GM06990 (cell line): ENCODE measurements at places on chromosomes 11 and 22.

DNA sequence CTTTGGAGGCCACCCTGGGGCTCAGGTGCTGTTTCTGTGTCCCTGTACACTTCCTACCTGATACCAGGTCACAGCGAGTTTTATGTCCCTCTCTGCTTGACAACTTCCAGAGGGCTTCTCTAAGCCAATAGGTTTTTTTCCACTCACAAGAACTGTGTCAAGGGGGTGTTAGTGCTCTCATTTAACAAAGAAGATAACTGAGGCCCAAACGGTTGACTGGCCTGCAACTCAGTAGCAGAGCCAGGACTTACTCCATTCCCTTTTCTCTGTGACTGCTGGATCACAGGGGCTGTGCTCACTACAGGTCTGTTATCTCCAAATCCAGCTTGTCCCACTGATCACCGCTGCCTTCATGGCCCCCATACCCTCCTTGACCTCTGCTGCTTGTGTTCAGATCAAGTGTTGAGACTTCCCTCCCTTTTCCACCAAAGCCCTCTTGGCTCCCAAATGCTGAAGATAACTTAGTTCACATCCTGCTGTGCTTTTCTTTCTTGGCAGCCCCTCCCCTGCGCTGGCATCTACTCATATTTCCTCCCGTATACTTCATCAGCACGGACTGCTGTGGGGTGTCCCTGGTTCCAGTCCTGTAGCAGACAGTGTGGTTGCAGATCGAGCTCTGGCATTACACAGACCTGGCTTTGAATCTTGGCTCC, 41.3 kb downstream of the POU2F3 start:
- no peak for DNase-seq

- DNase-seq: no peak
Measured at GRCh38 chr11:66979336-66979980, 4.4 kb downstream of the C11orf86 start.

DNA sequence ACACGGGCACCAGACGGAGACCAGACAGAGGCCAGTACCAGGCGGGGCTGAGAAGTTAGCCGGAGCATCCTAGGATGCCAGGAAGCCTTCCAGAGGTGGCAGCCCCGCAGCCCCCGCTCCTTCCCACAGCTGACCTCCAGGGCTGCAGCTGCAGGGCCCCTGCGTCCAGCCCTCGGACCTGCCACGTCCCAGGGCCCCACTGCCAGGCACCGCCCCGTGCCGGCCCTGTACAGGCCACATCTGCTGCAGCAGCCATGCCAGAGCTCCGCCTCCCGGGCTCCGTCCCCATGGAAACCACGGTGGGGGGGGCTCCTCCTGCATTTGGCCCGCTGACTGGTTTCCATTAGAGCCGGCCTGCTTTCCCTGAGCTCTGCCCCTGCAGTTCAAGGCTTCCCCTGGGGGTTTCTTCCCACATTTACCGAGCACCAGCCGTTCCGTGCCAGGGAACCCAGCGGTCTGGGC, 62.5 kb upstream of the PPARA start:
- no peak for DNase-seq

DNA sequence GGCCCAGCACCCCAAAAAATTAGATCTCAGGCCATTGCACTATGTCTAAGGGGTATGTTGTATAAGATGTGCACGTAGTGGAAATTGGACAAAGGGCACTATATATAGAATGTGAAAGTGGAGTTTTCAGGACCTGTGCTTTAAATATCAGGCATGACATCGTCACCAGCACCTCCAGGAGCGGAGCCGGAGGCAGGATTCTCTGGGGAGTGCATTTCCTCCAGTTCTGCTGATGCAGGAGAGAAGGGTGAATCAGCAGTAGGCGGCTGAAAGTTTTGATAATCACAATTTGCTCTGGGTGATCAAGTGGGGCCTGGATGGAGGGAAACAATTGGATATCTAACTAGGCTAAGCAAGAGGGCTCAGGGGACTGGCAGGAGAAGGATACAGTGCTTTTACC, 69.1 kb upstream of the NTM start:
- no peak for DNase-seq

- no peak for DNase-seq
Measured at GRCh38 chr11:44581246-44581645, 15.8 kb downstream of the CD82 start.

- DNase-seq: no peak
Measured at GRCh38 chr11:75365711-75366181, 14.3 kb upstream of the ARRB1 start.

DNA sequence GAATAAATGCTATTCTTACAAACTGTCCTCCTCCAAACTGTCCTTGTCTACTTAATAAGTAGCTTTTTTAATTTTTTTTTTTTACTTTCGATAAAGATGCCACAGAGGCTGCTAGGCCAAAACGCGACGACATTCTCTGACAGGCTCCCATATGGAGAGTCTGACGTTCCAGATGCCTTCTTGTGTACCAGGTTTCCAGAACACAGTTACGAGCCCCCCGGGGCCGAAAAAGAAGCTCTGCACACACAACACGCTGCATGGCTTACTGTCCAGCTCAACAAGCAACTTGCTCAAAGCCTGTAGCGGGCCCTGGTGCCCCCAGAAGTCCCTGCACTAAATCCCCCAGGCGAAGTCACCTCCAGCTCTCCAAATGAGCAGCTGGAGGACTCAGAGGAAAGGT, 39.3 kb downstream of the LARGE1 start:
- no peak for DNase-seq

DNA sequence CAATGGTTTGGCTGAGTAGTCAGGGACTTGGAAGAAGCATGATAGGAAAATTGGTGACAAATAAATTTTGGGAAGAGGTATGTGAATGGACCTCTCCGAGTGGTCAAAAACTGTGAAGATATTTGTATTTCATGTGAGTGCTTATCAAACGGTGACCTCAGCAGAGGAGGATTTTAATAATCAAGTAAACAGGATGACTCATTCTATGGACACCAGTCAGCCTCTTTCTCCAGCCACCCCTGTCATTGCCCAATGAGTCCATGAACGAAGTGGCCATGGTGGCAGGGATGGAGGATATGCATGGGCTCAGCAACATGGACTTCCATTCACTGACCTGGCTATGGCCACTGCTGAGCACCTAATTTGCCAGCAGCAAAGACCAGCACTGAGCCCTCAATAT, 21.2 kb downstream of the MS4A4E start:
- no peak for DNase-seq

- DNase-seq: no peak
Measured at GRCh38 chr11:12496181-12497025, 119.0 kb downstream of the PARVA start.

DNA sequence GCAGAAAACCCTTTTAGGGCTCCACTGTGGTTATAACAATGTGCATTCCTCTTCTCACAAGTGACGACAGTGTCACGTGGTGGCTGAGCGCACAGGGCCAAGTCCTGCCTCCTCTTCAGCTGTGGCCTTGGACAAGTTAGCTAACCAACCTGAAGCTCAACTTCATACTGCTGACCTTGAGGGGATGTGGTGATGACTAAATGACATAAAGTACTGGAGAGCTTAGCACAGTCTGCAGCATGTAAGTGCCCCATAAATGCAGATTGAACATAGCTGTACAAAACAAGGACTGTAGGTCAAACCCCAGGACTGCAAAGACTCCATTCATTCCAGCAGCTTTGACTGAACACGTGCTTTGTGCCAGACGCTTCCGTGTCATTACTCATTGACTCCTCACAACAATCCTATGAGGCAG, 20.1 kb upstream of the MRGPRX2 start:
- DNase-seq: no peak

- DNase-seq: no peak
Measured at GRCh38 chr11:18307461-18308139, 14.3 kb downstream of the HPS5 start.

DNA sequence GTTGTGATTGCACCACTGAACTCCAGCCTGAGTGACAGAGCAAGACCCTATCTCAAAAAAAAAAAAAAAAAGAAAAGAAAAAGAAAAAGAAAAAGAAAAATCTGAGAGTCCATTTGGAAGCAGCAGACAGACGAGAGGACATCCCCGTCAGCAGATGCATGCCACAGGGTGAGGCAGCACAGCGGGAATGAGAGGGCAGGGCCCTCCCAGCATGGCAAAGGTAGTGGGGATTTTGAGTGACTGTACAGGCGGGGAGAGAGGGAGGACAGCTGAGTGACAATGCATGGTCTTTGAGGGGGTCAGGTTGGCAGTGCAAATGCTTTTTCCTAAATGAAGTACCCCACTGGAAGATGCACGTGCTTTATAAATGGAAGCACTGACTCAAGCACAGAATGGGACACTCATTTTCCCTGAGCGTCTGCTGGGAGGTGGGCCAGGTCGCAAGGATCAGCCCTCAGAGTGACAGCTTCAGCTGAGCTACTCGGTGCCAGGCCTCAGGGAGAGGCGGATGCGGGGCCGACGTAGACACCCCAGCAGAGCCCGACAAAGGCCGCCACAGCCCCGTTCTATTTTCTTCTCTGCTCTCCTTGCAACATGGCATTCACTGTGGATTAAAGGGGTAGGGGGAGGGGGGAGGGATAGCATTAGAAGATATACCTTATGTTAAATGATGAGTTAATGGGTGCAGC, 113.5 kb downstream of the SHANK2 start:
- no peak for DNase-seq

DNA sequence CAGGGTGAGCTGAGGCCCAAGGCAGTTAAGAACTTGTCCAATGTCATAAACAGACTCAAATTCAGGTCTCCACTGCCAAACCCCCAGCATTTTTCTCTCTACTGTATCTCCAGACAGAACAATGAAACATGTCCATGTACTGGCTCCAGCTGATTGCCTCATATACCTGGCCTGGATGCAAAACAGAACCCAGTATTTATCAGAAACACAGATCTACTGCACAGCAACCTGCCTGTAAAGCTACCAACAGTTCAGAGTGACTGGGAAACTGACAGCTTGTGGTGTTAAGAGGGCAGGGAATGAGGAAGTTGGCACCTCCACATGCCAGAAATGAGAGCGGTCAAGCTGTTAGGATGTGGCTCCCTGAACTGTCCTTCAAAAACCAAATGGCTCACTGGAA, 41.6 kb downstream of the C11orf71 start:
- no peak for DNase-seq
